Fibroblast of lung (primary cell): ENCODE measurements at places on chromosomes 3 and 15. TPM values are rescaled to one million over a fixed set of nuclear protein-coding genes. Genes with fewer than 3 reads are reported as not detected.

PIERCE2 gene
- total RNA-seq = 2.3 and 3.1 TPM in 2 replicates

GOLGA8J gene
- total RNA-seq = under 0.01 TPM in 1 of 2 replicates, not detected in the other

CLDN11 gene
- total RNA-seq = 107 and 131 TPM in 2 replicates

DLG1 gene
- 51.4 and 53.0 TPM in 2 replicates for total RNA-seq

SMAD6 gene
- total RNA-seq = 8.7 and 8.9 TPM in 2 replicates

ZNF774 gene
- total RNA-seq = 1.3 and 1.8 TPM in 2 replicates

CPA3 gene
- total RNA-seq = not detected in 2 replicates

INSYN1 gene
- total RNA-seq = 1.2 and 1.3 TPM in 2 replicates

HYKK gene
- 2.0 and 2.6 TPM in 2 replicates for total RNA-seq

TTC21A gene
- 1.5 and 2.1 TPM in 2 replicates for total RNA-seq

GPX1 gene
- total RNA-seq = 447 and 456 TPM in 2 replicates

UBE3A gene
- 67.8 and 71.5 TPM in 2 replicates for total RNA-seq

CNTN4 gene
- 0.17 and 0.51 TPM in 2 replicates for total RNA-seq

ECT2 gene
- total RNA-seq = 14.6 and 34.5 TPM in 2 replicates

GOLGA8H gene
- total RNA-seq = under 0.01 and 0.50 TPM in 2 replicates

SPATA12 gene
- not detected in 2 replicates for total RNA-seq

LRRC31 gene
- total RNA-seq = not detected in 2 replicates

PSTPIP1 gene
- 0.77 and 1.5 TPM in 2 replicates for total RNA-seq

SLC9A9 gene
- total RNA-seq = 33.9 and 74.0 TPM in 2 replicates

AGBL1 gene
- not detected in 2 replicates for total RNA-seq

KY gene
- under 0.01 and 0.51 TPM in 2 replicates for total RNA-seq

SMCO1 gene
- total RNA-seq = not detected in 2 replicates

PTX3 gene
- 464 and 549 TPM in 2 replicates for total RNA-seq

CYP8B1 gene
- total RNA-seq = not detected in 2 replicates

ILDR1 gene
- not detected in 2 replicates for total RNA-seq

SPG21 gene
- total RNA-seq = 68.4 and 90.4 TPM in 2 replicates

IL12A gene
- 27.2 and 72.5 TPM in 2 replicates for total RNA-seq

ANKUB1 gene
- total RNA-seq = not detected in 2 replicates

PRTG gene
- 2.1 and 4.0 TPM in 2 replicates for total RNA-seq

CELSR3 gene
- total RNA-seq = 0.77 and 2.1 TPM in 2 replicates

PIGZ gene
- 0.51 and 0.66 TPM in 2 replicates for total RNA-seq

RBP2 gene
- total RNA-seq = not detected in 2 replicates

ATP13A5 gene
- total RNA-seq = not detected in 2 replicates

HGD gene
- total RNA-seq = under 0.01 TPM in 1 of 2 replicates, not detected in the other

GABRG3 gene
- not detected in 2 replicates for total RNA-seq

HES1 gene
- 0.17 and 0.51 TPM in 2 replicates for total RNA-seq

PGBD4 gene
- total RNA-seq = 2.6 and 3.0 TPM in 2 replicates

RAD51 gene
- 0.77 and 1.3 TPM in 2 replicates for total RNA-seq

ERC2 gene
- 0.17 and 0.26 TPM in 2 replicates for total RNA-seq

NOX5 gene
- under 0.01 and 0.33 TPM in 2 replicates for total RNA-seq

THPO gene
- 0.50 and 0.51 TPM in 2 replicates for total RNA-seq

RASL12 gene
- 49.3 and 50.5 TPM in 2 replicates for total RNA-seq

HCN4 gene
- not detected in 2 replicates for total RNA-seq

LYZL4 gene
- total RNA-seq = not detected in 2 replicates

TMEM158 gene
- 79.4 and 125 TPM in 2 replicates for total RNA-seq

PLD1 gene
- 8.2 and 18.8 TPM in 2 replicates for total RNA-seq

MORF4L1 gene
- 268 and 345 TPM in 2 replicates for total RNA-seq

MEX3B gene
- 5.9 and 8.1 TPM in 2 replicates for total RNA-seq

SLC25A20 gene
- 13.1 and 25.1 TPM in 2 replicates for total RNA-seq

SH2D7 gene
- total RNA-seq = not detected in 2 replicates

GPR27 gene
- total RNA-seq = under 0.01 TPM in 1 of 2 replicates, not detected in the other

LPCAT4 gene
- total RNA-seq = 6.2 and 6.3 TPM in 2 replicates

CHMP2B gene
- 20.6 and 21.6 TPM in 2 replicates for total RNA-seq

MAGEL2 gene
- total RNA-seq = under 0.01 TPM in 2 replicates

P3H2 gene
- total RNA-seq = 4.6 and 20.5 TPM in 2 replicates

LPP gene
- 69.0 and 89.6 TPM in 2 replicates for total RNA-seq

TGM4 gene
- not detected in 2 replicates for total RNA-seq

CCR1 gene
- total RNA-seq = 1.3 and 6.6 TPM in 2 replicates

PLOD2 gene
- 85.8 and 114 TPM in 2 replicates for total RNA-seq

KLF13 gene
- 28.5 and 39.6 TPM in 2 replicates for total RNA-seq
